ENCODE measurements at places on chromosomes 16 and 17. TPM values are rescaled to one million over a fixed set of nuclear protein-coding genes. Genes with fewer than 3 reads are reported as not detected.

Gene CRISPLD2
- not detected for total RNA-seq

Gene TAC4
- not detected for total RNA-seq

Gene CPHXL
- not detected for total RNA-seq

Gene KRTAP9-8
- total RNA-seq = not detected

Gene GRAPL
- 55.1 TPM for total RNA-seq

Gene CEP95
- 35.5 TPM for total RNA-seq

Gene PRDM7
- total RNA-seq = not detected

Gene TERB1
- total RNA-seq = not detected

Gene OR4D1
- total RNA-seq = not detected

Gene LRRC75A
- 2.9 TPM for total RNA-seq

Gene CD19
- total RNA-seq = not detected

Gene NPIPB9
- total RNA-seq = 1.7 TPM

Gene ICAM2
- total RNA-seq = 586 TPM

Gene COX11
- 55.9 TPM for total RNA-seq

Gene ANKRD40CL
- total RNA-seq = not detected

Gene NOTUM
- total RNA-seq = not detected

Gene OTOP2
- total RNA-seq = not detected

Gene POLR2A
- 151 TPM for total RNA-seq

Gene PPL
- total RNA-seq = 0.20 TPM

Gene TBC1D3D
- total RNA-seq = 2.7 TPM

Gene HOXB7
- 29.8 TPM for total RNA-seq

Gene TBC1D3L
- total RNA-seq = 4.6 TPM

Gene DYNLL2
- 19.0 TPM for total RNA-seq

Gene MT1G
- not detected for total RNA-seq

Gene TM4SF5
- not detected for total RNA-seq
